Mesothelial cell of epicardium (in vitro differentiated cells): ENCODE measurements at places on chromosomes 7 and 10.

GRCh38 chr7:19552576-19552975 is 156.3 kb downstream of the POLR1F start:
- DNase-seq = no peak

DNA sequence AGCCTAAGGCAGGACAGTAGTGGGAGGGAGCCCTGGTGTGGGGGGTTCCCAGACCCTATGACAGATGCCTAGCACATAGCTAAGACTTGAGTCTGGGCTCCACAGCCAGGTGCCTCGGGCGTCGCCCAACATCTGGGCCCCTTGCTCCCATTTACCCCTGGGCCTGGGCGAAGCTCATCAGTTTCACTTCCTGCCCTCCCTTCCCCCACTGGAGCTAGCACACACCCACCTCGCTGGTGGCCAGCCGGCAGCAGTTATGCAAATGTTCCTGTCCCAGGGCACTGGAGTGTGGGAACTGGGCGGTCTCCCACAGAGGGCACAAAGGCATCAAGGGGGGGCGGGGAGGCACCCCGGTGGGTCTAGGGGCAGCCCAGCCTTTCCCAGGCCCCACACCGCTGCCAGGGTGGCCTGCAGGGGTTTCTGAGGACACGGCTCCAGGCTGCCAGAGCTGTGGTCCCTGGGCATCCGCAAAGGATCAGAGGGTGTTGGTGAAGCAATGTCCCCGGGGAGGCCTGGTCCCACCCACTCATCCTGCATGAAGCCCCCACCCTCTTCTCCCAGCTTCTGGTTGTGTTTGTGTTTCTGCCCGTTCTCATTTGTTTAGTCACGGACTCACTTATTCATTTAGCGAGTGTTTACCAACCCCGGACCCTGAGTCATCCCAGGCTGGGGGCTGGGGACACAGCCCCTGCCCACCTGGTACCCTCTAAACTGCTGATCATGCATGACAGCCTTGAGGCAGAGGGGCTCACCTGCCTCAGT is 20.4 kb downstream of the SH2B2 start:
- DNase-seq = no peak

DNA sequence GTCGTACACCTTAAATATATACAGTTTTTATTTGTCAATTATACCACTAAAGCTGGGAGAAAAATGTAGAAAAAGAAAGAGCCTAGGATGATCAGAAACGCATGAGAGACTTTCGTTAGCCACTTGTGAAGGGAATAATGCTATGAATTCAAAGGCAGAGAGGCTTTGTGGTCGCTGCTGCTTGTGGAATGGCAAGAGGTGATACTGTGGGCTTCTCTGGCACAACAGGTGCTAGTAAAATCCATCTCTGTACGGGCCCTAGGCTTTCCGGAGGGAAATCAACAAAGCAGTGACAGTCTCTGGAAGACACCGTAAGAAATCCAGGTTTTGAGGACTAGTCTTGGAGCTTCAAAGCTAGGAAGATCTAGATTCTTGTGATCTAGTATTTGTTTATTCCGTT is 52.6 kb downstream of the LRRC72 start:
- no peak for DNase-seq

- no peak for DNase-seq
Measured at GRCh38 chr10:98357194-98357822, 57.7 kb downstream of the PYROXD2 start.

DNA sequence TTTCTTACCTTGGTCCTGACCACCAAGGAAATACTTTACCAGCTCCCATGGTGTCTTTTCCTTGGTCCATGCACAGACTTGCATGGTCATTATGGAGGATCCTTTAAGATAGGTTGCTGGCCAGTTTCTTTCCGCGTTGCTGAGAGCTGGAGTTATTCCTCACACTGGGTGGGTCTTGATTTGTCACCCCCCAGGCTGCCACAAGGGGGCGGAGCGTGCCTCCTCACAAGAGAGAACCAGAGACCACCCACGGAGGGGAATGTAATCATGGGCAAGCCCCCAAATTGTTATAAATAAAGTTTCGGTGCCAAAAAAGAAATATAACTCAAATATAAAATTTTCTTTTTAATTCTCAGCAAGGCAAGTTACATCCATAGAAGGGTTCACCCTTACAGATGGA is 10.5 kb upstream of the TRIM24 start:
- no peak for DNase-seq
